Muscle of back (tissue), 13 donors: ENCODE measurements at places on chromosomes 4 and X. TPM values are rescaled to one million over a fixed set of nuclear protein-coding genes. Genes with fewer than 3 reads are reported as not detected.

The NDST3 gene
- 0.07 TPM for polyA plus RNA-seq

The RPL34 gene
- polyA plus RNA-seq, result 2,258 TPM

The EREG gene
- polyA plus RNA-seq, result 0.24 TPM

The NXF2 gene
- not detected for polyA plus RNA-seq

The PHEX gene
- 0.96 TPM for polyA plus RNA-seq

The RAB9B gene
- 27.3 TPM for polyA plus RNA-seq

The FRG1 gene
- polyA plus RNA-seq, result 28.8 TPM

The GRIA2 gene
- 4.7 TPM for polyA plus RNA-seq

The ARHGEF38 gene
- not detected for polyA plus RNA-seq

The SMIM43 gene
- polyA plus RNA-seq, result 1.3 TPM

The CXCR3 gene
- 0.63 TPM for polyA plus RNA-seq

The SCML2 gene
- polyA plus RNA-seq, result 6.9 TPM

The SSX4B gene
- not detected for polyA plus RNA-seq

The SRPK3 gene
- polyA plus RNA-seq, result 223 TPM

The MAGEE2 gene
- polyA plus RNA-seq, result 0.25 TPM

The MID2 gene
- polyA plus RNA-seq, result 9.2 TPM

The CT45A1 gene
- polyA plus RNA-seq, result not detected

The TMEM271 gene
- not detected for polyA plus RNA-seq

The MAGEA3 gene
- not detected for polyA plus RNA-seq

The NR3C2 gene
- polyA plus RNA-seq, result 8.6 TPM

The ATOH1 gene
- not detected for polyA plus RNA-seq

The GPRASP2 gene
- 17.9 TPM for polyA plus RNA-seq

The SYP gene
- 1.3 TPM for polyA plus RNA-seq

The PCDH19 gene
- 4.2 TPM for polyA plus RNA-seq

The PFKFB1 gene
- polyA plus RNA-seq, result 0.31 TPM

The SASH3 gene
- polyA plus RNA-seq, result 5.0 TPM

The CCNB3 gene
- 1.5 TPM for polyA plus RNA-seq

The HDAC6 gene
- 77.6 TPM for polyA plus RNA-seq
